B cell (primary cell): ENCODE measurements at places on chromosomes 6 and 20. TPM values are rescaled to one million over a fixed set of nuclear protein-coding genes. Genes with fewer than 3 reads are reported as not detected.

SLC22A7 gene
- not detected in 2 replicates for total RNA-seq

RAB5IF gene
- total RNA-seq = 40.1 and 41.4 TPM in 2 replicates

UBD gene
- total RNA-seq = not detected in 2 replicates

HLA-DQA1 gene
- total RNA-seq = 463 and 489 TPM in 2 replicates

FIG4 gene
- 31.5 and 32.8 TPM in 2 replicates for total RNA-seq

UBE3D gene
- 11.5 and 14.7 TPM in 2 replicates for total RNA-seq

GSTA2 gene
- not detected in 2 replicates for total RNA-seq

ADAT2 gene
- total RNA-seq = 15.2 and 16.0 TPM in 2 replicates

B3GALT4 gene
- total RNA-seq = 44.1 and 46.0 TPM in 2 replicates

SLC17A3 gene
- total RNA-seq = not detected in 2 replicates

DNA sequence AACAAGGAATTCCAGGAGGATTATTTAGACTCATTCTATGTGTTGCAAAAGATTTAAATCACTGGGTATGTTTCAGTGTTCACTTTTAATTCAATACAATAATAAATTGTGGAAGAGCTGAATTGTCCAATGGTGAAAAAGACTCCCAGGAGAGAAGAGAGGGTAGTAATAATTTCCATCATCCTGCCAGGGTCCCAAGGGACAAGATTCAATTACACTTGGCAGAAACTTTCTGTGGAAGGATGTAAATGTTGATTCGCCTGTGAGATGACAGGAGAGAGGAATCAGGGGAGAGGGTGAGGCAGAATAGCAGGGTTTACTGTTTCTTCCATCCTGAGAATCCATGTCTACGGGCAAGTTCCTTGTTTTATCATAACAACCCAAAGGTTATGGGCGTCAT, 342.7 kb downstream of the ESR1 start:
- DNase-seq = no peak
- no peaks in the 10 kb centered on the region for H3K4me1 ChIP-seq
- no peaks in the 10 kb centered on the region for H3K27me3 ChIP-seq
- no peak overlapping the region for H3K27ac ChIP-seq
- H3K4me3 ChIP-seq = no peak overlapping the region

DNA sequence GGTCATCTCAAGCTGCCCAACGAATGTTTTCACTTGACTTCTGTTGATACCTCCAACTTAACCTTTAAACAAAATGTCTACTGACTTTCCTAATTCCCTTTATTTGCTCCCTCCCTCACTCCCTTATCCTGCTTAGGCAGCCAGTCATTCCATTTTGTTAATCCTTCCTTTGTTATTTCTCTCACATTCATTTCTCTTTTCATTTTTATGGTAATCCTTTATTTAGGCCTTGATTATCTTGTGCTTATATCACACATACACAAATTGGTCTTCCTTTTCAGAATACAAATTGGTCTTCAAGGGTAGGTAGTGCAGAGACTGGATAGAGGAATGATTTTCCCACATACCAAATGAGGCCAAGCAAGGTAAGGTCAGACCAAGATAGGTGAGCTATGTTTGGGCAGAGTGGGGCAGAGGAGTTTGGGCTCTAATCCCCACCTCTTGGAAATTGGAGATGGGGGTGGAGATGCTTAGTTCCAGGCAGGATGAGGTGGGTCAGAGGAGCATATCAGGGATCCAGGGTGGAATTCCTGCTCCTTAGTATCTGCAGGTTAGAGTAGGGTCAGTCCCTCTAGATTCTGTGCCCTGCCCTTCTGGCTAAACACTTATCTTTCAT, 2.0 kb upstream of the SPACA1 start:
- peaks cover 3% of the 10 kb centered on the region for H3K27me3 ChIP-seq
- DNase-seq = no peak
- H3K27ac ChIP-seq = no peak overlapping the region
- H3K36me3 ChIP-seq = no peaks in the 10 kb centered on the region
- no peak overlapping the region for H3K4me3 ChIP-seq

DNA sequence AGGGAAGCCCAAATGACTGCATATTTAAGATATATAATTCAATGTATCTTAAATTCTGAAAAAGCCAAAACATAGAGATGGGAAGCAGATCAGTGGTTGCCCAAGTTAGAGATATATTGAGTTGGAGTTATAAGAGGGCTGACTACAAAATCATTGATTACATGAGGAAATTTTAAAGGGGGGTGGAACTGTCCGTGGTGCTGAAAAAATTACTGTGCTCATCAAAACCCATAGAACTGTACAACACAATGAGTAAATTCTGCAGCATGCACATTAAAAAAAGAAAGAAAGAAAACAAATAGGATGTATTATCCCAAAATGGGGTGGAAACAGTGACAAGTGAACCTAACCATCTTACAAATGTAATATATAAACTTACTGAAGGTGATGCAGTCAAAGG, 100.9 kb downstream of the FUT9 start:
- no peaks in the 10 kb centered on the region for H3K4me1 ChIP-seq
- no peak overlapping the region for H3K27ac ChIP-seq
- no peak for DNase-seq
- H3K27me3 ChIP-seq = no peaks in the 10 kb centered on the region

DNA sequence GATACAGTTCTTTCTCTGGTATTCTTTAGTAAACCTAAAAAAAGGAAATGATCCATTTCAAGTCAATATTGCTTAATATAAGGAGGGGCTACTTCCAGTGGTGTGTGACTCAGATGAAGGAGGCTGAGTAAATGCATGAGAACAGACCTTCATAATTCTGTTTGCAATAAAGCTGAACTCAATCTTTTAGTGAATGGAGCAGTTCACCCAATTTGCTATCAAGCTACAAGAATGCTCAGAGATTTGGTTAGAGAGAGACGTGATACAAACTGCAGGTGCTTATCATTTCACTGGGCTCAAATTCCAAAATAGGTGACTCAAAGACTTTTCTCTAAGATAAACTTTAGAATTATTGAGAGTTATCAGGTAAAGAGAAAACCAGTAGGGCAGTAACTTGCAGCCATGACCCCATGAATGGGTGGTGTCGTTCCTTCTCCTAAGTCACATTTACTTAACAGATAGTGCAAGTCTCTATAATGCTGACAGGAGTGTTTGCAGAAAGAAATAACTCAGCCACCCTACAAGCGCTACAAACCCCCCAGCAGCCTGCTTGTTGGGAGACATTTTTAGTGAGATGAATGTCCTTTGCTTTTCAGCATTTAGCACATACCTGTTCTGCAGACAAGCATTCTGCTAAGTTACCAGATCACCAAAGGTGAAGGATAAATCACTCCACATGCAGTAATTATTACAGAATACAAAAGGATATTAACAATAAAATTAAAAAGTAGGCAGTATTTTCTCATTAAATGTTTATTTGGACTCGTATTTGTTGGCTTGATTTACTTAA, 16.4 kb upstream of the BLOC1S5 start:
- H3K4me1 ChIP-seq = peaks cover under 1% of the 10 kb centered on the region
- DNase-seq = no peak
- peaks cover 11% of the 10 kb centered on the region for H3K36me3 ChIP-seq
- H3K4me3 ChIP-seq = no peak overlapping the region
- H3K27me3 ChIP-seq = no peaks in the 10 kb centered on the region

DNA sequence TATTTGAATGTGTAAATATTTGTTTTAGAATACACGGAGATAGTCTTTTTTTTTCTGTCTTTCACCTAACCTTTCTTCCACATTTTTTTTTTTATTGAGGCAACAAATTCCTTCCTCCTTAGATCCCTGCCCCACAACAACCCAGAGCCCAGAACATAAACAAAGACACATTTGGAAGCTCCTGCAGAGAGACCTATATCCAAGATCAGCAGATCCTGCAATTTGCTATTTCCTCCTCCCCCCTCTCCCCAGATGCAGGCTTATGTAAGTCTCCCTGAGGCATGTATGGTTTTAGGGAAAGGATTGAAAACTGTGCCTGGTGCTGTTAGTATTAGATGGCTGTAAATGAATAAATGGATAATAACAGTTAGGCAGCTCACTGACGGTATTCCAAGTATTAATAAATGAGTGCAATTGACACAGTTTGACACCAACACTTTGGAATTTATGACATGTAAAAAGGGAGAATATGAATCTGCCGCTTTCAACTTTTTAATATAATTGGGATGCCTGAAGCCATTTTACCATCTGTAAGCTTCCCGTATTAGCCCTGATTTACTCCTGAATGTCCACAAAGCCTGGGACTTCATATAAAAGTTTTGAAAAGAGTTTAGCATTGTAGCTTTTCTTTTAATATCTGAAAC, 608.3 kb upstream of the CITED2 start:
- no peak overlapping the region for H3K27ac ChIP-seq
- no peaks in the 10 kb centered on the region for H3K27me3 ChIP-seq
- no peaks in the 10 kb centered on the region for H3K36me3 ChIP-seq
- DNase-seq = no peak

GRCh38 chr20:49545572-49545971, 22.4 kb downstream of the PTGIS start:
- DNase-seq = no peak
- H3K36me3 ChIP-seq = no peaks in the 10 kb centered on the region
- H3K4me3 ChIP-seq = no peak overlapping the region
- no peaks in the 10 kb centered on the region for H3K4me1 ChIP-seq
- H3K27me3 ChIP-seq = peaks cover 16% of the 10 kb centered on the region
- no peak overlapping the region for H3K27ac ChIP-seq

DNA sequence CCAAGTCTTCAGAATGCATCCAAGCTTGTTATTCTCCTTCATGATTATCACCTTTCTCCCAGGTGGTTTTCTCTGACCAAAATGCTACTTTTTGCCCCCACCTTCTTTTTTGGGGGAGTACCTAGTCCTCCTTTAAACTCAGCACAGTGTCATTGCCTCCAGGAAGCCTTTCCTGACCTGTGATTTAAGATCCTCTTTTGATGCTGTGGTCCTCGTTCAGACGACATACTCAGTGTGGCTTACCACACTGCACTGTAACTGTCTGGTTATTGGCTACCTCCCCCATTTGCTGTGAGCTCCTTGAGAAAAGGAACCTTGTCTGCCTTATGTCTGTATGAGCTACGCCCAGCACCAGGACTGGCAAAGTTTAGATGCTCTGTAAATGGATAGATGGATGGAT, 14.6 kb downstream of the SAYSD1 start:
- H3K4me3 ChIP-seq = no peak overlapping the region
- no peaks in the 10 kb centered on the region for H3K36me3 ChIP-seq
- no peaks in the 10 kb centered on the region for H3K4me1 ChIP-seq
- DNase-seq = no peak
